ENCODE measurements at places on chromosomes 3 and 15.

GRCh38 chr3:125374501-125374995 is 577 bp downstream of the ZNF148 start:
- peak; percentile 74 for DNase-seq

DNA sequence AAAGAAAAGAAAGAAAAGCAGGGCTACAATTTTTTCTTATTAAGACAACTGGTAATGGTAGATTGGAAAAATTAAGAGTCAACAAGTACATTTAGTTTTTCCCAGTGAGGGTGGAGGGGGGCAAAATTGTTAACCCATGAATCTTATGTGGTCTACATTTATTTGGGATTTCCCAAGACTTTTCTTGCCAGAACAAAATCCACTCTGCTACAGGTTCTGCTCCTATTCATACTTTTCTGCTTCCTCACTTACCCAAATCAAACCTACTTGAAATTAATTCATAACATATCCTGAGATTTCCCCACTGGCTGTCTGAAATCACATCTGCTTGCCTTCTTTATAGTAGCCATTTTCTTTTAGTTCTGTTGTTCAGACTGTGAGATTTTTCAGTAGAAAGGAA is 41.1 kb downstream of the VGLL3 start:
- no peak for DNase-seq

GRCh38 chr3:186742618-186743380 is 25.6 kb downstream of the KNG1 start:
- no peak for DNase-seq

- DNase-seq, result no peak
These were observed 52.7 kb downstream of the MITF start for GRCh38 chr3:69791919-69792399.

DNA sequence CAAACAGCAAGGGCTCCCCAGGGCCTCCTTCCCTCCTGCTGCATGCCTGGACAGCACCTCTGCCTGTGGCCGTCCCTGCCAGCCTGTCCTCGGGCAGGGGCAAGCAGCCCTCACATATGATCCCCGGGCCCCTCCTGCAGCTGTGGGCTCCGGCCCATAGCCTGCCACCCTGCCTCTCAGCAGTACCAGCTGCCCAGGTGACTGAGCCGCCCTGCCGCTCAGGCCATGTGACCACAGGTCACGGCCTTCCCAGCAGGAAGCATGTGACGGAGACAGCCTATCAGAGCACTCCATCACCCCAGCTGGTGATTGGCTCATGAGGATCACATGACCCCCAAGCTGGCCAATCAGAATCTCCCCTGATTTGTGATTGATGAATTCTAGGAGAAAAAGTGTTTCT is 23.9 kb downstream of the ALDH1L1 start:
- no peak for DNase-seq

DNA sequence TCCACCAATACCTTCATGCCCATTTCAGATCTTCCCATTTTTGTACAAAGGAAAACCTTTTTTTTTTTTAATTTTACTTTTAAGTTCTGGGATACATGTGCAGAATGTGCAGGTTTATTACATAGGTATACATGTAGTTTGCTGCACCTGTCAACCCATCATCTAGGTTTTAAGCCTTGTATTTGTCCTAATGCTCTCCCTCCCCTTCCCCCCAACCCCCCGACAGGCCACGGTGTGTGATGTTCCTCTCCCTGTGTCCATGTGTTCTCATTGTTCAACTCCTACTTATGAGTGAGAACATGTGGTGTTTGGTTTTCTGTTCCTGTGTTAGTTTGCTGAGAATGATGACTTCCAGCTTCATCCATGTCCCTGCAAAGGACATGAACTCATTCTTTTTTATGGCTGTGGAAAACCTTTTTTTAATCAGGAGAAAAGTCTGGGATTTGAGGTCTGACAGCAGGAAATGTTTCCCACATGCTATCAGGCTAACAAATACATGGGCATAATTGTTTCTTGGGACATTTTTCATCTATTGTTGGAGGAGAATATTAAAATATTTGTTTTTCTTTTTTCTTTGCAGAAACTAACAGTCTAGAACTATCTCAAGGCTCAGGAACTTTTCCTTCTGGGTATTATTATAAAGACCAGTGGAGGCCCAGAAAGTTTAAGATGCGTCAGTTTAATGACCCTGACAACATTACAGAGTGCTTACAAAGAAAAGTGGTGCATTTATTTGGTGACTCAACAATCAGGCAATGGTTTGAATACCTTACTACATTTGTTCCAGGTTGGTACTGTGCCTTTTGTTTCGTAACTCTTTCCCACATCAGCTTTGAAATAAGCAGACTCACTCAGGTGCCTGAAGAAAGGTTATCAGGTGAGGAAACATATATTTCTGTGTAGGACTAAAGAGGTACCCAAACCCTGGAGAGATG is 32.8 kb upstream of the NFKBIZ start:
- no peak for DNase-seq

GRCh38 chr3:192156382-192156781 is 571.0 kb downstream of the FGF12 start:
- DNase-seq, result no peak
